ENCODE measurements at places on chromosomes 6 and 20. TPM values are rescaled to one million over a fixed set of nuclear protein-coding genes. Genes with fewer than 3 reads are reported as not detected.

IRF4 gene
- 0.11 TPM for polyA plus RNA-seq

DEFB124 gene
- polyA plus RNA-seq = not detected

EPPIN gene
- 0.16 TPM for polyA plus RNA-seq

MMP24 gene
- 1.8 TPM for polyA plus RNA-seq

TBXT gene
- polyA plus RNA-seq = 0.09 TPM

LRRC1 gene
- 27.2 TPM for polyA plus RNA-seq

Measured in renal cortex interstitium (tissue), 15 donors.